CD4-positive, alpha-beta T cell treated with Interleukin-15 for 4 hours (primary cell): ENCODE measurements at places on chromosomes 5 and 9.

GRCh38 chr9:90000925-90001324 lies 396.1 kb downstream of the GADD45G start:
- no peak for DNase-seq

DNA sequence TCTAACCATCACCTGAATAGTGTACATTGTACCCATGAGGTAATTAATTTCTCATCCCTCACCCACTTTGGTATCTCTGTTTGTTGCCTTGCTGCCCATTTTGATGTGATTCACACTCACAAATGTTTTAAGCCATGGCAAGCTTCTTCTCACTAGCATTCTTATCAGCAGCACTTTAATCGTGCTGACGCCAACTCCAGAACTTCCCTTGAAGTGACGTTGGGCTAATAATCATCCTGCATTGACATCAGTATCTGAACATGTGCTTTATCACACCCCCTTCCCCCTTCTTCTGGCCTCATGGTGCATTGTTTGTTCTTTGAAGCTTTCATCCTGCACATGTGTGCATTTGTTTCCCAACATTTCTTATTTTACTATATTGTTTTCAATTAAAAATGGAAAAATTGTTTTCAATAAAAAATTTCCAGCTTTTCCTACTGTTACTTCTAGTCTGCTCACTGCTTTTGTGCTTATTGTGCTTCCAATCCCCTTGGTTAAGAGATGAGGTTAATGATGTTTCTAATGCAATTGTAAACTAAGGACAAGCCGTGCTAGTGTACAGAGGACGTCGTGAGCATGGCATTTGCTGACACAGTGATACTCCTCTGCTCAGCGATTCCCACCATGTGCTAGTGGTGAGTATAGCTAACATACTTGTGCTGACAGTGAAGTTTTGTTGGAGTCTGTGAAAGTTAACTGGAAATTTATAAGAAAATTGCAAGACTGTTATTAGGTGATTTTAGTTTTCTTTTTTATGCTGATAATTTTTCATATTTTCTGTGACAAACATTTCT lies 238.5 kb downstream of the KDM4C start:
- DNase-seq: no peak

DNA sequence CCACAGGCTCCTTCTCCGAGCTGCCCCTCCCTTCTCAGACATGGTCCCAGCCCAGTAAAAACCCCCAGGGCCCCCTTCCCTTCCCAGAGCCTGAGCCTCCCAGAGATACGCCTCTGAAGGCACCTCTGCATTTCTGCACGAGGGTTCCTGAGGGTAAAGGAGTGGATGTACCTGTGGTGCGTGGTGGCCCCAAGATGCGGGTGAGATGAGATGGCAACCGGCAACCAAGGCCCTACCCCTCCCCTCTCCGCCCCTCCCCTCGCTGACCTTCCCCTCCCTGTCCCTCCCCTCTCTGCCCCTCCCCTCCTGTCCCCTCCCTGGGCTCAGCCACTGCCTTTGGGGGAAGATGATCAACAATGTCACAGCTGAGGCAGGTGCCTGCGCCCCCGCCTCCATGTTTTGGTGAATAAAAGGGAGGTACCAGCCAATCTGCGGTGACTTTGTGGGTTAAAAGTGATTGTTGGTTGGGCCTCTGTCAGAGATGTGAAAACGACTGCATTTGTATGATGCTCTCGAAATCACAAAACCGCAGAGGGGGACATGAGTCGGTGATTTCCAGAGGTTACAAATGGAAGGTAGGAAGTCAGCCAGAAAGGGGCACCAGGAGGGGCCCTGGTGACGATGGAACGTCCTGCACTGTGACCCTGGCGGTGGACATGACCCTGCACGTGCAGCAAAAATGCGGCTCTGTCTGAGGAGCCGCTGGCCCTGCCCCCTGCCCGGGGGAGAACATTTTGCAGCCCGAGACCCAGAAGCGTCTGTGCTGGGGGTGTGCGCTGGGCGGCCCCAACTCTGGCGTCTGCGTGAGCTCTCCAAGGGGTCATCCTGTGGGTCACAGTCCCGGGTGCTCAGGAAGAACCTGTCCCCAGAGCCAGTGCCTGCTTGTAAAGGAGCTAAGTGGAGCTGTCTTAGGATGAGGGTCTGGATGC lies 3.7 kb downstream of the LCN9 start:
- no peak for DNase-seq

- no peak for DNase-seq
Observed at GRCh38 chr5:82259172-82259800, 18.9 kb downstream of the RPS23 start.

GRCh38 chr9:32581512-32582143 lies 8.7 kb upstream of the NDUFB6 start:
- peak; percentile 44 for DNase-seq

- no peak for DNase-seq
Observed at GRCh38 chr9:82148901-82149461, 160.4 kb downstream of the SPATA31D1 start.

DNA sequence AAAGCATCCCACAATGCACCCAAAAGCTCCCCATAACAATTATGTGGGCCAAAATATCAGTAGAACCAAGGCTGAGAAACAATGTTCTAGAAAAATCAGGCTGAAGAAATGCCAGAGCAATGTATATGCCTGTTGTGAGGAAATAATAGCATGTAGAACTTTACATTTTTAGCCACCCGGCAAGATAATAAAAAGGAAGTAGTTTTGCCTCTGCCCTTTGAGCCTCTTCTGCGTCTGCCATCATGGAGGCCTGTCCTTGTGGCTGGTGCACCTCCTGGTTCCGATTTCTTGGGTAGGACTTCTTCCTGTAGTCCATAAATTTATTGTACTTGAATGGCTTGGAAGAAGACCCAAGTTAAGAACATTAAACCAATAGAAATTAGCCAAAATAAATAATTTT lies 38.9 kb upstream of the TNFAIP8 start:
- no peak for DNase-seq
